ENCODE measurements at places on chromosomes 7 and 10.

- no peak for DNase-seq
Measured at GRCh38 chr10:94916423-94916822, 22.0 kb upstream of the CYP2C9 start.

DNA sequence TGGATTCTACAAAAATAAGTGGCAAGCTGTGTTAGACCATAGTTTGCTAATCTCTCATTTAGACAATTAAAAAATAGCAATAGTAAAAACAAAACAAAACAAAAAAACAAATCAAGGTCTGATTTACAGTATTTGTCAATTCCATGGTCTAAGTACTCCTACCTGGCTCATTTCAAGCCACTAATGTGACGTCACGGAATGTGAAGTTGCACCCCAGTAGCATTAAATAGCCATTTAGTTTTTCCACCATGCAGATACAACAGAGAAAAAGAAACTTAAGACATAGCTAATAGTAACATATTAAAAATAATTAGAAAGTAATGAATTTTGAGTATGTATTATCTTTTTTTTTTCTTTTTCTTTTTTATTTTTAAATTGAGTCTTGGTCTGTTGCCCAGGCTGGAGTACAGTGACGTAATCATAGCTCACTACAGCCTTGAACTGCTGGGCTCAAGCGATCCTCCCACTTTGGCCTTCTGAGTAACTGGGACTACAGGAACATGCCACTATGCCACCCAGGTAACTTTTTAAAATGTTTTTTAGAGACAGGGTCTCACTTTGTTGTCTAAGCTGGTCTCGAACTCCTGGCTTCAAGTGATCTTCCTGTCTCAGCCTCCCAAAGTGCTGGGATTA is 101.2 kb downstream of the MKX start:
- no peak for DNase-seq

DNA sequence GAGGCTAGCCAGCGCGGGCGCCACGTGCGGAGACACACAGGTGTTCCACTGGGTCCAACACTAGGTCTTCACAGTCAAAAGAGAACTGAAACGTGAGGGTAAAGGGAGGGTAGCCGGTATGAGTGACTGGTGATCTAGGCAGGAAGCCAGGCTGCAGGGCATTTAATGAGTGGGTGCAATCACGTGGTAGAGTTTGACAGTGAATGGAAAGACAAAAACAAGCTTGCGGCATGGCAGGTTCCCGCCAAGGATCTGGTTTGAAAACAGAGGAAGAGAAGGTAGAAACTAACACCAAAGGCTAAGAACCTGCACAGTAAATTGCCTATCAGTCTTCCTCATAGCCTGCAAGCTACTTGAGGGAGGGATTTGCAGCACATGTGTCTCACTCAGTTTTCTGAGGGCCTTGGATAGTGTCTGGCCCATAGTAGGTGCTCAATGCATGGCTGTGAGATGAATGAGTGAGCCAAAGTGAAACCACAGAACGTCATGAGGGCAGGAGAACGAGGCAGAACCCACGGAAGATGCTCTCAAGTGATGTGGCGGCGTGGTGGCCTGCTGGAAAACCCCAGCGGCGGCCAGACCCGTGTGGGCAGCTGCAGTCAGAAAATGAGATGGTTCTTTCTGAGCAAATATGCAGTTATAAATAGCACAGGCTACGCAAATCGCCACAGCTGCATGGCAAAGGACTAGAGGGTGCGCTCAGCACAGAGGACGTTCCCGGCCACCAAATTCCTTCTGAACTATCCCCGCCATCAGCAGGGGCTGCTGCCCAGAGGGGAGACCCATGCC is 183.6 kb upstream of the NFE2L3 start:
- no peak for DNase-seq

- DNase-seq = peak; percentile 55
Measured at GRCh38 chr10:101032637-101033224, 1.7 kb downstream of the SFXN3 start.

DNA sequence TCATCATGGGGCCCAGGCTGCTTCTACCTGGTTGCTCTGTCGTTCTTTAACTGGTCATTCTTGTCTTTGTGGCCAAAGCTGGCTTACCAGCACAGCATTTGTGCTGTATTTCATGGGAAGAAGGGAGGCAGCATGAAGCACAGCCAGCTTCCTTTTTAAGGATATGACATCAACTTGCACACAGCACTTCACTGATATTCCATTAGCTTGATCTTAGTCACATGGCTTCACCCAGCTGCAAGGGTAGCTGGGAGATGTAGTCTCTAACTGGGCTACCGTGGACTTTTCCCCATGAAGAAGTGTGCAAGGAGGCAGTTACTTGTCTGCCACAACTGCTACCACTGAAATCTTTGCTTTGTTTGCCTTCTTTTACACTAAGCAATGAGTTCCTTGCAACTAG is 525.2 kb downstream of the LRMDA start:
- DNase-seq = no peak
